Transverse colon (tissue), 4 donors: ENCODE measurements at places on chromosomes 2 and 18.
A peak's percentile ranks its signal among the peaks of the same experiment; 100 is the strongest.

DNA sequence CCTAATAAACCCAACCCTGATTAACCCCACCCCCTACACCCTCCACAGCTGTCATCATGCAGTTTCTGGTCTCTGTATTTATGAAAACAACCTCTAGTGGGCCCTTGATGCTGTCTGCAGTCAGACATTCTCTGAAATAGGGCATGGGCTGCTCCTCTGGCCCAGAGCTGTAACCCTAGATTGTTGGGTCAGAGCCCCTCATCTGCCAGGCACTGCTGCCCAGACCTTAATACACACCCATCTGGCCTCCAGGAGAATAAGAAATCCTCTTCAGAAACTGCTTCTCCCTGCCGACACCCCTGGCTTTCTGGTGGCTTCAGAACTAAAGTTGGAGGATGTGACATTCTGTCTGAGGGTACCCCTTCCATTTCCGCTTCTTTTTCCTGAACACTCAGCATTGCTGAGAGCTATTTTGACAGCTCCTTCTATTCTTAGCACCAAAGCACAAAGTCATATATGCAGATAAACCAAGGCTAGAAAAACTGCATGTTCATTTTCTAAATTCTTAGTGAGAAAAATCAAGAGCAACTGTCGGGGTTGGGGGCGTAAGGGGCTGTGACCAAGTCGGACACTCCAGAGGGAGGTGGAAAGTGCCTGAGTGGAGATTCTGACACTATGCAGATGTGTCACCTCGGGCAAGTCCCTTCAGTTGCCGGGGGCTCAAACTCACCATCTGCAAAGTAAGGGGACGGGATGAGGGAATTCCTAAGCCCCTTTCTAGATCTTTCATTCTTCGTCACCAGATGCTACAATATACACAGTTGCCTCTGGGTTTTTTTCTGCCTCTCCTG, 28.7 kb downstream of the SRSF7 start:
- DNase-seq = no peak

GRCh38 chr18:2222270-2223185, 348.8 kb downstream of the METTL4 start:
- peak; percentile 29 for DNase-seq

- DNase-seq = no peak
These were observed 47.2 kb downstream of the SPOPL start for GRCh38 chr2:138548796-138549195.

DNA sequence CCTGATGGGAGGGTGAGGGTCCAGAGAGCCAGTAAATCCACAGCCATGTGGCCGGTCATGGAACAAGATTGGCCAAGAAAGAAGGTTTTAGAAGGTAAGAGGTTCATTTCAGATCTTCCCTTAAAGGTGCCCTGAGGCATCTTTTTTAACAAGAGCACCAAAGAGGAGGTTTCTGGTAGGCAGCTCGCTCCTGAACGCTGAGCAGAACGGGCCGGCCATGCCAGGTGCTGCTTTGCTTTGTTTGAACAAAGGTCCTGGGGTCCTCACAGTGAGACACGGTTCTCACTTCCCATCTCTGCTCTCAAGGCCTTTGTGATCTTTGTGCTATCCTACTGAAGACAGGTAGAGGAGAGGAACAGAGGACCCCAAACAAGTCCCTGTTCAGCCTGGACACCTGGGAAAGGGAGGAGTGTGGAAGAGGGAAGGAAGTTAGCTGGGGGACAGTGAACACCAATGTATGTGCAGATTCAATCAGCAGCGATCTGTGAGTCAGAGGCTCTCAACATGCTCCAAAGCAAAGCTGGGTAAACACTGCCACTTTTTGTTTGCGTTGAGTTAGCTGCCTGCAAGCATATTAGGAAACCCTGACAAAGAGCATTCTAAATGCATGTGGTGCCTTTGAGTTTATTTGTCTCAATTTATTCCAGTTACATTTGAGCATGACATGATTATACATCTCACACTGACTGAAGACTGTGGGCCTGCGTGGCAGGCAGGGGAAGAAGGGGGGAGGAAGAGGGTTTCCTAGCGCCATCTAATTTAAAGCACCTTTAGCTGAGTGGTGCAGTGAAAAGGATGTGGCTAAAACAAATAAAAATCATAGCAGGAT, 102.4 kb downstream of the ASB1 start:
- no peak for DNase-seq

DNA sequence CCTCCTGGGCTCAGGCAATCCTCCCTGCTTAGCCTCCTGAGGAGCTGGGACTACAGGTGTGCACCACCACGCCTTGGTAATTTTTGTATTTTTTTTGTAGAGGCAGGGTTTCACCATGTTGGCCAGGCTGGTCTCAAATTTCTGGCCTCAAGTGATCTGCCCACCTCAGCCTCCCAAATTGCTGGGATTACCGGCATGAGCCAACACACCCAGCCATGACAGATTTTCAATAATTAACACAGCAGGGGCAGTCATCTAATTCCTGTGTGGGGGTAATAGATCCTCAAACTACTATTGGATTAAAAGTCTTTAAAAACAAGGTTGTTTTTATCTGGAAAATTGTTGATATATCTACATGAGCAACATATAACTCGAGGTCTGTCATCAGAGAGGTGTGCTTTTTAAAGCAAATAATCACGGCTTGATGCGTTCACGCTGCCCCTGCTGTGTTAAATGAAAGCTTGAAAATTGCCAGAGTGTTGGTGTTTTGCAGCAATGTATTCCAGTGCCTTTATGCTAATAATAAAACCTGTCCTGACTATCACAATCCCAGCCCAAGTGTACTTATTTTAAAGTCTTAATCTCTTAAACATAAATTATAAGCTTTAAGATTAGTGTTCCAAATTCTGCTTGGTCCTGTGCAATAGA, 35.6 kb upstream of the ASB1 start:
- no peak for DNase-seq
